ENCODE measurements at places on chromosomes 7 and 10.

- DNase-seq = no peak
Measured at GRCh38 chr10:62669341-62669740, 135.2 kb upstream of the ADO start.

GRCh38 chr10:52514481-52514880 lies 200.4 kb downstream of the DKK1 start:
- no peak for DNase-seq

- DNase-seq = no peak
Measured at GRCh38 chr10:73467206-73467605, 28.6 kb downstream of the PPP3CB start.

DNA sequence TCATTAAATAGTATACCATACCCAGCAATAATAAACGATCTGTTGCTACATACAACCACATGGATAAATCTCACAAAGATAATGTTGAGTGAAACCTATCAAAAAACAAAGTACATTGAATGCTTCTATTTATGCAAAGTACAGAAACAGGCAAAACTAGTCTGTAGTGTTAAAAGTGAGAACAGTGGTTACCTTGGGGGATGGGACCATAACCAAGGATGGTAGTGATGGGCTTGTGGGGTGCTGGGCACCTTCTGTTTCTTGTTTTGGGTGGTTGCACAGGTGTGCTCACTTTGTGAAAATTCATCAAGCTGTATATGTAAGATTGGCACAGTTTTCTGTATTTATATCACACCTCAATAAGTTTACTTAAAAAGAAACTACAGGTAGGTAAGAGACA lies 105.7 kb downstream of the ATE1 start:
- no peak for DNase-seq

DNA sequence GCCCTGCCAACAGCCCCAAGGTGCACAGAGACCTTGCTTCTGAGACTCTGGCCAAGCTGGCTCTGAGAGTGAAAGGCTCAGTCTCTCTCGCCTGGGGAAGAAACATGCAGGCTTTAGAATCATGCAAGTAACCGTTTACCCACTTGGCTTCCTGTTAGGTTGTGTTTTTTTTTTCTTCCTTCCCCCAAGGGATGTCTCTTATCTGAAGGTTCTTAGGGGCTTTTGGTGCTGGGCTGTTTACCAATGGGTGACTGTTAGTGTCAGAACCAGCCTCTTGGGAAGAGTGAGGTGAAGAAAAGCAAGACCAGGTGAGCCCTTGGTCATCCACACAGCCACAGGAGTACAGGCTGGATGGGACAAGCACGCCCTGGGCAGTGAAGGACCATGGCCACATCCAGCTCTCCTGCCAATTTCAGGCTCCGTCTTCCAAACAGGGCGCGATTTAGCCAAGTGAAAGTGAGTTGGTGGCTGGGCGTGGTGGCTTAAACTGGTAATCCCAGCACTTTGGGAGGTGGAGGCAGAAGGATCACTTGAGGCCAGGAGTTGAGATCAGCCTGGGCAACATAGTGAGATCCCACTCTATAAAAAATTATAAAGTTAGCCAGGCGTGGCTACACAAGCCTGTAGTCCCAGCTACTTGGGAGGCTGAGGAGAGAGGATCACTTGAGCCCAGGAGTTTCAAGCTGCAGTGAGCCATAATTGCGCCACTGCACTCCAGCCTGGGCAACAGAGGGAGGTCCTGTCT lies 76.3 kb upstream of the CUX1 start:
- no peak for DNase-seq

DNA sequence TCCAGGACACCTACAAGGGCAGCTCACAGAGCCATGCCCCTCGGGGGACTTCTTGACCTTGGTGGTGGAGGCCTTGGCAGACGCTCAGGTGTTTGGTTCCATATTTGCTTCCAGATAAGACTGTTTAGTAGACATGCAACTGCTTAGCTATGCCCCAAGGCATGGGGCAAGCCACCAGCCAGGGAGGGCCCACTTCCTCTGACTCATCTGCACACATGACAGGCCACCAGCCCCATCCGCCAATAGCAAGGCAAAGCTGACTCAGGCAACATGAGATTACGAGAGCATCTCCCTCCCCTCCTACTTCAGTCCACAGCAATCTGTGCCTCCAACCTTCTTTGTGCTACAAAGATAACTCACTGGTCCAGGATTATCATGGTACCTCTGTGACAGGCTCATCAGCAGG lies 54.9 kb downstream of the KCNMA1 start:
- no peak for DNase-seq

- DNase-seq = no peak
Measured at GRCh38 chr10:55353414-55353813, 552.4 kb upstream of the PCDH15 start.

DNA sequence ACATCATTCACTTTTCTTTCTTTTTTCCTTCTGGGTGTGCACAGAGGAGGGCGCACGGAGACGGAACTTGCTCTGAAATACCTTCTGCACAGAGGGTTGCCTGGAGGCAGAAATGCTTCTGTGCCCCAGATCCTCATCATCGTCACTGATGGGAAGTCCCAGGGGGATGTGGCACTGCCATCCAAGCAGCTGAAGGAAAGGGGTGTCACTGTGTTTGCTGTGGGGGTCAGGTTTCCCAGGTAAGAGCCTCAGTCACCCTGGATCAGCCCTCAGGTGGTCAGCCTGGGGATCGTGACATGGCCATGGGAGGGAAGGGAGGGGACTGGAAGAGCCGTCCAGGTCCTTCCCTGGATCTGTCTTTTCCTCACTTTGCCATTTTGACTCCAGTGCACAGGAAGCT lies 33.6 kb downstream of the VWA2 start:
- DNase-seq = no peak

GRCh38 chr7:22357311-22358175 lies 589 bp upstream of the RAPGEF5 start:
- DNase-seq = no peak

DNA sequence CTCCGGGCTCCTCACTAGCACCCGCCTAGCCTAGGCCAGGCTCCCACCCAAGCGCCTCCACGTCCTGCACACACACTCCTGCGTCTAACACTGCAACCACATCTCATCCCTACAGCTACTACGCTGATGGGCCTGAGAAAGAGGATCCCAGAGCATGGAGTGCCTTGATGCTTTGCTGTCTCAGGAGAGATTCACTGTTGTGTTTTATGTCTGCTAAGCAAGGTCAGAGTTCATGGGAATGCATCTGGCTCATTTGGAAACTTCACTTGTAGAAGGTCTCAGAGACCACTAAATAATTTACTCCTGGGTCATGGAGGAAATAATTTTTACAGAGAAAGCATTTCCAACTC lies 88.7 kb downstream of the SLIT1 start:
- DNase-seq = no peak

DNA sequence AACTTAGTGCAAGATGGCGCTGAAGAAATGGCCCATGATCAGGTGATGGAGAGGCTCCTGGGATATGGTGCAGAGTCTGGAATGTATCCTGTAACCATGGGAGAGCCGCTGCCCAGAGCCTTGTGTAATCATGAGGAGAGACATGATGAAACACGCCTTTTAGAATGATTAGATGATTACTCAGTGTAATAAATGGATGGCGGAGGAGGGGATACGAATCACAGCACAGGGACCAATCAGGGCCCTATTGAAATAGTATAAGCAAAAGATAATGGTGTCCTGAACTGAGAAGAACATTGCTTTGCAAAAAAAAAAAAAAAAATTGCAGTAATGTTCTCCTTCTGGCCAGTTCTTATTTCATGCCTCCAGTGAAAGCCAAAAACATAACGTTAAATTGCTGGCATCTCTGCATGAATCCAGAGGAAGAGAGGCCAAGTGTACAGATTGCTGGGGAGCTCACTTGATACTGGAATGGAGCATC lies 668.5 kb upstream of the AUTS2 start:
- DNase-seq = no peak

DNA sequence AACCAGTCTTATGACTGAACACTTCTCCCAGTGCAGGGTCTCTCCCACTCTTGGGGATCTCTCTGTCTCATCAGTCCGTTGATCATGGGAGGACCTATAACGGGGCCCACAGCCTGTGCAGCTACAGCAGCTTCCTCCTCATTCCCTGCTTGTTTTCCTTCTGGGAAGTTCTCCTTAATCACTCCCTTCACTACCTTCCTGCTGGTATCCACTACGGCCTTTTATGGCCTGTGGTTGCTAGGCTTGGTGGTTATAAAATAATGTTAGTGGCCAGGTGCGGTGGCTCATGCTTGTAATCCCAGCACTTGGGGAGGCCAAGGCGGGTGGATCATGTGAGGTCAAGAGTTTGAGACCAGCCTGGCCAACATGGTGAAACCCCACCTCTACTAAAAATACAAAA lies 3.5 kb upstream of the ZNF282 start:
- no peak for DNase-seq

DNA sequence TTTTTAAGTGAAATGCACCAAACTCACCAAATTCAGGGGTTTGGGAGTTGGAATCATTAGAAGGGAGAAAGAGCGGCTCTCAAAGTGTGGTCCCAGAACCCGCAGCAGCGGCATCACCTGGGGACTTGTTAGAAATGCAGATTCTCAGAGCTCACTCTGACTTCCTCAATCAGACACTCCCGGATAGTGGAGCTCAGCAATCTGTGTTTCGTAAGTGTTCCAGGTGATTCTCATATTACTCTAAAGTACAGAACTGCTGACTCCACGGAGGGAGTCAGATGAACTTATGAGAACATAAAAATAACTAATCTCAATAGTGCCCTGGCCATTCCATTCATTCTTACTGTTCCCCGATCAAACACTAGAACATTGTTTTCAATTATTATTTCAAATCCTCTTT lies 358.7 kb upstream of the MYO3A start:
- no peak for DNase-seq

- DNase-seq = no peak
Measured at GRCh38 chr10:114362826-114363355, 41.4 kb downstream of the AFAP1L2 start.

GRCh38 chr7:110539216-110539615 lies 551.7 kb upstream of the LRRN3 start:
- DNase-seq = no peak

DNA sequence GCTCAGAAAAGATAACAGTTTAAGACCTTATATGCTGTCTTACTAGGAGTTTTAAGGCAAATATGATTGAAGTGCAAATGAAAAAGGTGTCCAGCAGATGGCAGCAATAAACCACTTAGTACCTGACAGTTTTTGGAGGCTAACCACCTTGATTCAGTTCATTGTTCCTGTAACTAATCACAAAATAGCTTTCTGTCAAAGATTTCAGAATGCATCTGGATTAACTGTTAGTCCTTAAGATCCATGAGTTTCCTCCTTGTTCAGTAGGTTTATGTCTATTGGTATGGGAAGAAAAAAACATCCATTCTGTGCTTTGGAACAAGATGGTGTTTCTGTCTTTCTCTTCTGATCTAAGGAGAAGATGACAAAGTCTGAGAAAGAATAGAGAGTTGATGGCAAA lies 46.6 kb downstream of the CCSER2 start:
- no peak for DNase-seq

DNA sequence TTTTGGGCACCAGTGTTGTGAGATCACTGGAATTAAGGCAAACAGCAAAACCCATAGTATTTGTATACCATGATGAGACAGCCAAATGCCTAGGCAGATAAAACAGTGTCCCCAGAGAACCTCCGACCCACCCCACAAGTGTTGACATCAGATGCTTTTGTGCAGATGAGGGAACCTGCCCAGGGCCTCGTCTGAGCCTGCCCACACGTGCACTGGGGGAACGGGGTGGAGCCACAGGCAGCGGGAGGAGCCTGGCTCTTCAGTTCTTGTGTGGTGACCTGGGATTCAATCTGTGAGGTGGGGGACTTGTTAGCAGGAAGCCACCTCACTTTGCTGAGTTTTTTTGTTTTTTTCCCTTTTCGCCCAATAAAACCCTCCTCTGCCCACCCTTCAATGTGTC lies 33.4 kb upstream of the OPTN start:
- DNase-seq = no peak

DNA sequence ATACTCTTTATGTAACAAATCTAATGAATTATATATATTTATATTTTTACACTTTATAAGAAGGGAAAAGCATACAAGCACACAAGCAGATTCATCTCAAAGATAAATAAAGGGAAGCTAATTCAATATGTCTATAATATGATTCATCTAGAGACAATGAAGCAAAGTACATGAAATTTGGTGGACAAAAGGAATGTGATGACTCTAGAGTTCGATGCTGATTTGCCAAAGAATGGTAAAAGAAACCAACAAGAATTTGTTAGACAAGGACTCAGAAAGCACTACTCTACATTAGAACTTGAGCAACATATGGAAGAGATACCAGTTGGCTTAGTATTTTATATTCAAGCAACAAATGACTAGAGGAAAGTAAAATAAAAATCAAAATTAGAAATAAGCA lies 536.5 kb upstream of the TEX47 start:
- no peak for DNase-seq

DNA sequence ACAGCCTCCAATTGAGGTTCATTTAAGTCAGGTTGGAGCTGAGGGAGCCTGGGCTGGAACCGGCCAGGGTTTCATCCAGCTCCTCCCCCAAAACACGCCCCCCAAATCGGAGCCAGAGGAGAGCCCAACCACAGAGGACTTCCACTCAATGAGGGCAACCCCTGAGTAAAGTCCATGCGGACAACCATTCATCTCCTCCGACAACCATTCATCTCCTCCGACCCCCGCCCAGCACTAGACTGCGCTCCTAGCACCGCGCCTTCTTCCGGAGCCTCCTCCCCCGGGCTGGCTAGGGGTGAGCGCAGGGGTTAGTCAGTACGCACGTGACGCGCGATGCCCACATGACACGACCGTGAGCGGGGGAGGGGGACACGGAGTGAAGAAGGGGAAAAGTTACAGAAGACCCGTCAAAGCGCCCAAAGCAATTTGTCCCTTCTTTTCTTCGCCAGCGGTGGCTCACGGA lies 1.4 kb downstream of the MAGI2 start:
- no peak for DNase-seq

DNA sequence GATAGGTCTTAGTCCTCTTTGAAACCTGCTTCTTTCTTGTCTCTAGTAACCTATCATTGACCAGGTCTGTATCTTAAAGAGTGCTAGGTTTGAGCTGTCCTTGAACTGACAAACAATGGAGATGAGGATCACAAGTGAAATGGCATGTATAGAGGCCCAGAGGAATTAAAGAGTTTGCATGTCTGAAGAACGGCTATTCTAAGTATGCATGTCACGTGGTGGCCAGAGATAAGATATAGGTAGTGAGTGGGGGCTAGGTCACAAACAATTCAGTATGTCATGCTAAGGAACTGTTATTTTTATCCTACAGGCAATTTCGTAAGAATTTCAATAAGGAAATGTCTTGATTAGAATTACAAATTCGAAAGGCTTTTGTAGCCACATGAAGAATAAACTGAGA lies 95.3 kb downstream of the SUGCT start:
- DNase-seq = no peak
